ENCODE measurements at places on chromosomes 3 and 15.

DNA sequence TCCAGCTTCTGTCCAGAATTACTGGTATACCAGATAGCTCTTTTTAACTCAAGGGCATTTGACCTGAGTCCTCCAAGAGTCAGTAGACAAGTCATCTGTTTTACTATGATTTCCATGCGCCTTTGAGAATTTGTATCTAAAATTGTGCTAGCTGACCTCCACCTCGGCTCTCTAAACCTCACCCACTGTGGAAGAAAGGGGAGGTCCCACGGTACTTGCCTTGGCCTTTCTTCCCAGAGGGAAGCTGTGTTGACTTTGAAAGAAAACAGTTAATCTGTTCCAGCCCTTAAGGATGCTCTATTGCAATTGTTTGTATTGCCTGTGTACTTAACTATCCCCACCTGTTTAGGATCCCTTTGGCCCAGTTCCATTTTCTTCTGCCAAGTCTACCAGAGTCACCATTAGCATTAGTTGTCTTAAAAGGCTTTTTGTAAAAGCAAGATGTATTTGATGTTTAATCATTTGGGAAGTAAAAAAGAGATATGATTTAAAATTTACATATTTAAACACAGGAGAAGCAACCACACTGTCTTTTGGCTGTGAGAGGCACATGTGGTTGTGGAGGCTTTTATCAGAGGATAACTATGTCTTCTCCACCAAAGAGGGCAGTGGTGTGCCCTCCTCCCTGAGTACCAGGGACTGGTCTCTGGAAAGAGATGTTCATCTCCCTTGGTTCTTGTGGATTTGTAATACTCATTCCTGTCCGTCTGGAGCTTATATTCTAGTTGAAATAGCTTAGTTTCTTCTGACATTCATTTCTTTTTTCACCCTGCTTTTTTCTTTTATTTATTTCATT lies 88.8 kb downstream of the CRTC3 start:
- DNase-seq, result no peak

DNA sequence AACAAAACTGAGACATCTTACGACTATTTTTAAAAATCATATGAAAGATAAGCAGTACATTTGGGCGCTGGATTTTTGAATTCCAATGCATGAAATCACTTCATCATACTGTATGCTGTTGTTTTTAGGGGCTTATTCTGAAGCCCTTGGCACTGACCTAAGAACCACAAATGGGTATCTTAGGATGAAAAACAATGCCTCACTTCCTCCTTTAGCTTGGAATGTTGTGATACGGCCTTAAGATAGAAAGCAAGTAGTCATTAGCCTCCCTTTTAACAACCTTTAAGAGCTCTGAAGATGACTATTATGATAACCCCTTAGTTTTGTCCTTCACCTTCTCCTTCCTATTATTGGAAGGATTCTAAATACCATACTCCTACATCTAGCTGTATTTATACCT lies 289.8 kb downstream of the ARPP21 start:
- no peak for DNase-seq

DNA sequence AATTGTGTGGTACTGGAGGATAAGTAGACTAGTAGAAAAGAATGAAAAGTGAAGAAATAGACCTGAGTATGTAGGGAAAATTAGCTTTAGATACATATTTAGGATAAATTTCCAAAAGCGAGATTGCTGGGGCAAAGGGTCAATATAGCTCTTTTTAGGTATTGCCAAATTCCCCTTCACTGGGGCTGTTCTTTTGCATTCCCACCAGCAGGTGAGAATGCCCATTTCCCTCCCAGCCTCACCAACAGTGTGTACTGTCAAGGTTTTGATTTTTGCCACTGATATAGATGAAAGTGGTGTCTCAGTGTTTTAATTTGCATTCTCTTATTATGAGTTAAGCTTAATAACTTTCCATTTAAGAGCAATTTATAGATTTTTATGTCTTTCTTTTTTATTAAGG lies 35.7 kb upstream of the BHLHE40 start:
- DNase-seq, result no peak

DNA sequence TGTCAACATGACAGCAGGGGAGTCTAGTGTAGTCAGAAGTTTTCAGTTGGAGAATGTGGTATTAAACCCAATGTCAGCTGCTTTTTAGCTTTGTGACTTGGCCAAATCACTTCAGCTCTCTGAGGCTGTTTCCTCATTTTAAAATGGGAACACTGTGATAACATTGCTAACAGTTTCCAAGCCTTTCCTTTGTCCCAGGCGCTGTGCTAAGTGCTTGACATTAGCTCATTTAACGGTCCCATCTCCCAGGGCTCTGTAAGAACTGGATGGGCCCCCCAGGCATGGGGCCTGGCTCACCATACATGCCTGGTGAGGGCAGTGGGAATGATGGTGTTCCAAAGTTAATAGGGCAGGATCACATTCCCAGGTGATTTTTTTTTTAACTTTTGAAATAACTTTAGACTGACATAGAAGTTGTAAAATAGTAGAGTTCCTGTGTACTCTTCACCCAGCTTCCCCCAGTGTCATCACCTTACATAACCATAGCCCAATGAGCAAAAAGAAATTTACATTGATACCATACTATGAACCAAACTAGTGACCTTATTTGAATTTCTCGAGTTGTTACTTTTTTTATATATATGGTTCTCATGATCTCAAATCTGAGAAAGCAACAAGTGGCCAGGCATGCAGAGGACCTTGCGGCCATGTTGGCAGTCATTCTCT lies 7.7 kb downstream of the RASL12 start:
- DNase-seq, result no peak

DNA sequence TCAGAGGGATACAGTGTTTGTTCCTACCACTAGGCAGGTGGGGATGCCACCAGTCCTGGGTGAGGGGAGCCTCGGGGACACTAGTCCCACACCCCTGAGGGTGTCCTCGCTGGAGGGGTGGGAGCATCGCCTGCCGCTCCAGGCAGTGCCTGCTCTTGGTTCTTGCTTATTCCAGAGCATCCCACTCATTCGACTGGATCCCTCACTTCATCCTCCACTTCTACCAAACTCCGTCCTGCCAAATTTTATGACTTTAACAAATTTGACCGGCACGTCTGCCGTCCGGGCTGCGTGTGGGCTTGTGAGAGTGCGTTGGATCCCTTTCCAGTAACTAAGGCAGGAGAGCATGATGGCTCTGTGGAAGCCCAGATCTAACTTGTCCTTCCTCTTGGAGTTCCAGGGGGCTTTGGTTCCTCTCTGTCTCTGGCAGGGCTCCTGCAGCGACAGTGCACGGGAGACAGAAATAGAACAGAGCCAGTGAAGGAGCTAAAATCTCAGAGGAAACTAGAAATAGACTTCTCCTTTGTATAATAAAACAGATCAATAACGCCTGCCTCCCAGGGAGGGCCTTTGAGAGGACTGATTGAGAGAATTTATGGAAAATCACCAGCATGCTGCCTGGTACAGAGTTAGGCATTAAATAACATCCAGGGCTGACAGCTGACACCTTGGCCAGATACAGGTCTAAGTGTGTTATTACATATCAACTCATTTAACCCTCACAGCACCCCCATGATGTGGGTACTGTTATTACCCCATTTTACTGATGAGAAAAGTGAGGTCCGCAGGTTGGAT lies 34.5 kb downstream of the MGLL start:
- DNase-seq, result no peak

GRCh38 chr15:73602446-73602843 lies 30.7 kb downstream of the NPTN start:
- no peak for DNase-seq

DNA sequence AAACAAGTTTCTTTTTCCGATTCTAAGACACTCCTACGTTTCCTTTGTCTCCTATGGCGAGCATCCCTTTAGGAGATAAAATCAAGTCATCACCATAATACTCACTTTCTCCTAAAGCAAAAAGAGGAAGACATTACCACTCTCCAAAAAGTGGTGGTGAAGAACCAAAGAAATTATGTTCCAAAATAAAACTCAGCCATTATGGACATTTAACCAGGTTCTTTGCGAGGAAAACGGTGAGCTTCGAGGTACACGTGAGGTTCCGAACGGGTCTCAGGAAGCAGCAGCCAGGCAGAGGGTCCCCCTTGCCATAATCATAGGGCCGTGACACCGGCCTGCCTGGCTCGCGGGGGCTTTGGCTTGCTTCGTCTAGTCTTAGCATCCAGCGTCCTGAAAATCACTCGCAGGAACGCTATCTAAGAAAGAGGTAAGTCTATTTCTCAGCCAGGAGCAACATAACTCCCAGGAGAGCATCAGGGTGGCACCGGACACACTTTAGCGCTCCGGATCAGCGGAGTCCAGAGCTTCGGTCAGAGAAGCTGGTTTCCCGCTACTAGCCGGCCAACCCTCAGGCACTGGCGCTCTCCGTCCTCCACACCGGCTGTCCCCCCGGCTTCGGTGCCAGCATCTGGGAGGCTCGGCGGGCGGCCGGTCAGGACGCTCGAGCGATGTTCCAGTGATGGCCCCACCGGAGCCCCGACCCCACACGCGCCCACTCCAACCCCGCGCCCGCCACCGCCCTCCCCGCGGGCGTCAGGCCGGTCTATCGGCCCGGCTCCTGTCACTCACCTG lies 581 bp downstream of the IP6K1 start:
- no peak for DNase-seq

- no peak for DNase-seq
Observed at GRCh38 chr3:102089904-102090720, 240.8 kb downstream of the NFKBIZ start.

- DNase-seq, result no peak
Observed at GRCh38 chr3:55984626-55985025, 483.6 kb downstream of the ERC2 start.

GRCh38 chr3:173618703-173619102 lies 221.2 kb downstream of the NLGN1 start:
- DNase-seq, result no peak

DNA sequence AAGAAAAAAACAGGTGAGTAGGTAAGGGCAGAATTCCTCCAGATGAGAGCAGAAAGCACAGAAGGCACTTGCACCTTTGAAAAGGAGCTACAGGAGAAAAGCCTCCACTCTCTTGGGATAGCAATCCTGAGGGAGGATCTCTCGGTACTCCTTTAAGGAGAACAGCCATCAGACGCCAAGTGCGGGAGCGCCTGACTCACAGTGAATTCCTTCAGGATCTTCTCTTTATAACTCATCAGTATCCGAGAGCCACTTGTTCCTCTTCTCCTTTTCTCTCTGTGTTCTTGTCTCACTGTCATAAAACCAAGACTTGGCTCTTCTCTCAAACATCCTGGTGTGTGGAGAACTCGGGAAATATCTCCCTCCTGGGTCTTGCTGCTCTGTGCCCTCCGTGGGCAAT lies 10.1 kb upstream of the GOLGA8J start:
- no peak for DNase-seq

DNA sequence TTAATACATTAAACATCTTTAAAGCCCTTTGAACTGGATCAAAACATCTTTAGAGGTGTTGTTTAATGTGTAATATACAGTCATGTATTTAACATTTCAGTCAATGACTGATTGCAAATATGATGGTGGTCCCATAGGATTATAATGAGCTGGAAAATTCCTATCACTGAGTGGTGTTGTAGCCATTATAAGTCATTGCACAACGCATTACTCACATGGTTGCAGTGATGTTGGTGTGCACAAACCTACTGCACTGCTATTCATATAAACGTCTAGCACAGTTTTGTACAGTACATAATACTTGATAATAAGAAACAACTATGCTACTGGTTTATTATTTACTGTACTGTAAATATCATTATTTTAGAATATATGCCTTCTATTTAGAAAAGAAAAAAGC lies 75.6 kb downstream of the DTWD1 start:
- DNase-seq, result no peak

- DNase-seq, result no peak
Observed at GRCh38 chr15:68644996-68645395, 66.2 kb downstream of the CORO2B start.

DNA sequence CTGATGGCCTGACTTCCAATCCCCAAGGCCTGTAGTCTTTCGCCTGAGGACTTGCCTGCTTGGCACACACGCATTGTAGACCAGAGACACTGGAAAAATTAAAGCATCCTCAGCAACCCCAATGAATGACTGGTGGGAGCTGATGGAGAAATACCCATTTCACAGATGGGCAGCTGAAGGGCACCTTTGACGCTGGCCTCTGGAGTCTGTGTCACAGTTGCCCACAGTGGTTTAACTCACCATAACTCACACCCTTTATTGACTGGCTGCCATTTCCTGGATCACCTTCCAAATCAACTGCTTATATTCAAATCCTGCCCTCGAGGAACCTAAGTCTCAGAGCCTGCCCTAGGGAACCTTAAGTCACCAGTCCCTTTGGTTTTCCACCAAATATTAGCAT lies 183.1 kb downstream of the SHQ1 start:
- no peak for DNase-seq

DNA sequence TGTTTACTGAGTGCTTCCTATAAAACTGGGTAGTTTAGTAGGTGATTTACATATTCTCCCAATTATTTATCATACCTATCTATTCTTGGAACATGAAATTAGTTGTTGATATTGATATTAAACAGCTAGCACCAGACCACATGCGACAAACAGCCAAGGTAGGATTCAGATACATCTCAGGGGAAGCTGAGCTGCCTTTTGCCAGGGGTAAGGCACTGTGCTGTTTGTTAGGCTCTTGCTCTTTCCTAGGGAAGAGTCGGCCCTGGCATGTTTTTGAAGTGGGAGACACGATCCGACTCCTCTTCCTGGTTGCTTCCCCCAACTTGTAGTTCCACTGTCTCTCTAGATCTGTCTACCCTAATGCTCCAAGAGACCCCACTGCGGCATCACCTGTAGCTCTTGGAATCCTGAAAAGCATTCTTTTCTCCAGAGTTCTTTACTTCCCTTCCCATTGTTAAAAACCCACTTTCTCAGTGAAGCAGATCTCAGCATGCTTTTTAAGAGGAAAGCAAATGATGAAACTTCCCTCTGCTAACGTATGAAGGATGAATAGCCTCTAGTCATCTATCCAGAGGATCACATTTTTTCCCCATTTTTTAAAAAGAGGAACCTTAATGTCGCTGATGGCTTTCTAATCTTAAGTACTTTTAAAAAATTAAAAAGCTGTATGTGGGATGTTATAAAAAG lies 138.4 kb downstream of the GHSR start:
- no peak for DNase-seq

DNA sequence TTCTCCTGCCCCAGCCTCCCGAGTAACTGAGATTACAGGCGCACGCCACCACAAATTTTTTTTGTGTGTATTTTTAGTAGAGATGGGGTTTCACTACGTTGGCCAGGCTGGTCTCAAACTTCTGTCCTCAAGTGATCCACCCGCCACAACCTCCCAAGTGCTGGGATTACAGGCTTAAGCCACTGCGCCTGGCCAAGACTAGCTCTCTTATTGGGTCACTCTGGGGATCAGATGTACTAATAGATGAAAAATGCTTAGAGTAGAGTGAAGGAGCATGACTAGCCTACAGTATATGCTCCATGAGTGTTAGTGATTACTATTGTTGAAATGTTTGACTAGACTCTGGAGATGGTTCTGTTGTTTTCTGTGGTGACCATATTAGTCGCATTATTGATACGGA lies 21.8 kb downstream of the RARB start:
- no peak for DNase-seq

GRCh38 chr3:185503521-185503920 lies 4.7 kb upstream of the TMEM41A start:
- DNase-seq, result no peak

DNA sequence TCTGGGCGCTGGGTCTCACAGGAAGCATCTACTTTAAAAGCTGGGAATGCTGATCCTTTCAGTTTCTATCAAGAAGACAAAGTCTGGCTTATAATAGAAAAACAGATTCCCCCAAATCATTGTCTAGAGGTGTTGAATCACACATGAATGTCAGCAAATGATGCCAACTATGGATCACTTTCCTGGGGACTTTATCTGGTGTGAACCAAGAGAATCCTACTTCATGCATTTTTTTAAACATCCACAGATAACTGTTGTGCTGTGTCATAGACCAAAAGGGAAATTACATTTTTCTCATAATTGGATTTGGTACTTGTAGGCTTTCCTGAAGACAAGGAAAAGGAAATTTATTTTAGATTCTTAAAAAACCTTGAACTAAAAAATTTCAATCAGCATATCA lies 132.7 kb downstream of the CD47 start:
- no peak for DNase-seq

Data from activated T-cell treated with anti-CD3 and anti-CD28 coated beads, Interleukin-2, amount 50 U/mL, for 48 hours (primary cell).